ENCODE measurements at places on chromosomes 11 and 22.

DNA sequence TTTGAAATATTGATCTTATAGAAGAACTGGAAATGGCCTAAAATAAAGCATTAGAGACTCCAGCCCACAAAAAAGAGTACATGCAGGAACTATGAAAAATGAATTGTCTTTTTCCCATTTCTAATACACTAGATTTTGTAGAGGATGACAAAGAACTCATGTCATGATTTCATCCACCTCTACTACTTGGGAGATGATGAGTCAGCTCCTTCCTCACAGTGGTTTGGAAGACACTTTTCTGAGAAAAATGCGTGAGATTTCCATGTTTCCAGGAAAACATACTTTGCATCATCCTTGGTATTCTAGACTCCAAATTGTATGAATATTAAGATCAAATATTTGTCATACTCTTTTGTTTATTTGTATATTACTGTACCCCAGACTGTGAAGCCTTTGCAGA is 500.5 kb downstream of the FAM181B start:
- DNase-seq, result no peak

GRCh38 chr11:124892750-124893454 is 4.8 kb downstream of the ROBO4 start:
- DNase-seq, result no peak

DNA sequence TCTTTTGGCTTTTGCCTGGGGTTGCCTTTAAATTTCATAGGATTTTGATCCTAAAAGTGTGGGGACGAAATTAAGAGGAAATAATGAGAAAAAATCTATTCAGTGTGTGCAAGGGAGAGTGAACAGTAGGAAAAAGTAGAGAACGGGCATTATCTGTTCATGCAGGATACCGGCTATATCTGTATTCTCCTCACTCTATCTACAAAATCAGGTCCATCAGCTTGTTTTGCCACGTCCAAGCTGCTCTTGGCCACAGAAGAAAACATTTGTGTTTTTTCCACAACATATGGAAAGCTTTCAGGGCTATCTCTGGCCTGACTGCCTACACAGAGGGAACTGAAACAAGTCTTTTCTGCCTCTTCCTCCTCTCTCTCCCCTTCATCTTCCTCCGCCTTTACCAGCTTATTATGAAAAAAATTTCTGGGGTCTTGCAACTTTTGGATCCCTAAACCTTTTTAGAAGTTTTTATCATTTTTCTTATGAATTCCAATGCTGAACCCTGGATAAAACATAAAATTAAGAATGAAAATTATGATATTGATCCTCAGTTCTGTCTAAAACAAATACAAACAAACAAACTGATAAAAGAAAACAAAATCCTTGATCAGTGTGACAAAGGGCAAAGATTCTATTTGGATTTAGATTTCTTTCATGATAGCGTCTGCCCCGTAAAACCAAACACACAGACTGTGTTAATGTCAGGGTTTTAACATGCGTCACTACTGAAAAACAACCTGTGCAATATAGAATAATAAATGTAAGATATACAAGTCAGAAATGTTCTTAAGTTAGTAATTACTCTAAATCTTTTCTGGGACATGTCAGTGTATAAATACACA is 219.7 kb downstream of the CNTN5 start:
- no peak for DNase-seq

DNA sequence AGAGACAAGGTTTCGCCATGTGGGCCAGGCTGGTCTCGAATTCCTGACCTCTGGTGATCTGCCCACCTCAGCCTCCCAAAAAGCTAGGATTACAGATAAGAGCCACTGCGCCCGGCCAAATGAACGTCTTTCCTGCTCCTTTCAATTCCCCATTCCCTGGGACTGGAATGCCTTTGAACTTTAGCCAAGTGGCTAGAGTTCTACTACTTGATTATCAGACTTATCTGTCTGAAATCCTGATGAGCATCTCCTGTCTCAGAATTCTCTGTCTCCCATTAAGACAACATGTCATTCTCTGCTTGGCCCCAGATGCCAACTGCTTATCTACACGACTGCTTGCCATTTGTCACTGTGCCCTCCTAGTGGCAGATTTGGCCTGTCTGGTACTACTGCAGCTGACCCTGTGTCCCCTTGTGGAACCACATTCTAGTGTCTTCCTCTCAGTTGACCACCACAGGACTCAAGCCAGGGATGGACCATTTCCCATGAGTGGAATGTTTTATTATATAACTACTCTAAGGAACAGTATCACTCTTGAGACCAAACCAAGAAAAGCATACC is 33.1 kb upstream of the IPO7 start:
- no peak for DNase-seq

DNA sequence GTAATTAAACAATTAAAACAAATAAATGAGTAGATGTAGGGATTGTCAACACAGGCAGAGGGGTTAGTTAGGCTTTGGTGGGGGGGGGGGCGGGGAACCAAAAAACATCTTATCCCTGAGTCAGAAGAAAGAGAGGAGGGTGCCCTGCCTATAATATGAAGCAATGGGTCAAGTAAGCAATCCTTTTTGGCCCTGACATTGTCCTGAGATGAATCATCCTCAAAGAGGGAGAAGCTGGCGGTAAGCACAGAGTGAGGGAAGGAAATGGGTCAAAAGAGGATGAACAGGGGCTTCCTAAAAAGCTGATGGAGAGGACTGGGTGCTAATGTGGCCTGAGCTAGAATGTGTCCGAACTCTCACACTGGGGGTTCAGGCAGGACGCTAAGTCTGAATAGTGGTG is 4.7 kb downstream of the OLFML1 start:
- DNase-seq, result no peak

DNA sequence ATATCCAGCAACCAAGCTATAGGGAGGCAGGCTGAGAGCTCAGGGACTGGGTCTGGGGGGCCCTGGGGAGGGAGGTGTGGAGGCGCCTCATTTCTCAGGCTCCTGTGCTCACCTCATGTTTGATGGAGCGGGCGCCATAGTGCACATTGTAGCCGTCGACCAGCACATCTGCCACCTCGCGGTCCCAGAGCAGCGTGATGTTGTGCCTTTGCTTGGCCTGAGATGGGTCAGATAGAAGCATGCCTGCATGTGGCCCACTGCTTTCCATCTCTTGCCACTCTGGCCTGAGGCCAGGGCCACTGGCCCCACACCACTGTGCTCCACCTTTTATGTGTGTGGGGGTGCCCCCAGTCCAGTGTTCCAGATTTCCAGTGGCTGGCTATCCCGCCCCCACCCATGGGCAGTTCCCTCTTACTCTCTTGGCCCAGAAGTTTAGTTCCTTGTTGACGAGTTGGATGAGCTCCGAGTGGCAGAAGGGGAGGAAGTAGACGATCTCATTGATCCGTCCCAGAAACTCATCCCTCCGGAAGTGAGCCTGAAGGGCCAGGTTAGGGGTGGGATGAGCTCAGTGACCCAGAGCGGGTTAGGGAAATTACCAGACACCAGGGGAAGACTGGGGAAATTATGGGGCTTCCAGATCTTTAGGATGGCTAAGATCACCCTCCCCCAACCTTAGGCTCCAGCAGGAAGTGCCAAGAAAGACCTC is 50.1 kb upstream of the PHOX2A start:
- DNase-seq, result no peak

DNA sequence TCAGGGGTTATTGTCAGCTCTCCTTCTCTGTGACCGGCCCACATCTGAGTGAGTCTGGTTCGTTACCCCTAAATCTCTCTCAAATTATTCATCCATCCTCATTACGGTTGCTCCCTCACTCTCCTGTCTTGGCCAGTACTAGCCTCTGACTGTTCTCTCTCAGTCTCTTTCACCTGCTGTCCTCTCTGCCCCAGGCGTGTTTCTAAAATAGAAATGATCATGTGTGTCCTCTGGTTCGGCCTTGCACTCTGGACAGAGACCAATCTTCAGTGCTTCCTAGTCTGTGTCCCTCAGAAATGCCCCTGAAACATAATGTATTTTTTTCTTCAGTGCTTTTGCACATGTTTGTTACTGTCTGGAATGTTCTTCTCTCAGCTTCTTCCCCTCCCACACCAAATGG is 4.9 kb downstream of the PSMD13 start:
- DNase-seq, result no peak

DNA sequence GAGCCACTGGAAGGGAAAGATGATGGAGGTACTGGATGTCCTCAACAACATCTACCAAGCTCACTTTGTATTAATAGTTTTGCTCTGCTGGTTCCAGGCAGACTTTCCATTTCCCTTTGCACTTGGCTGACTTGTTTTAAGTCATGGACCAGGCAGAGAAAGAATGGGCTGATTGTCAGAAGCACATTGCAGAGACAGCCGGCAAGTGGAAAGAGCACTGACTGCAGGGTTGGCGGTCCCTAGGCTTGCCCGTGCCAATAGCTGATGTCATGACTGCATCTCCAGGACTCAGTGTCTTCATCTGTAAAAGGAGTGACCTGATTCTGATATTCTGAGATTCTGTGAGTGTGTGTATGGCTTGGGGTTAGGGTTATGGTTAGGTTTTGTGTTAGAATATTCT is 20.9 kb upstream of the NNMT start:
- DNase-seq, result no peak

DNA sequence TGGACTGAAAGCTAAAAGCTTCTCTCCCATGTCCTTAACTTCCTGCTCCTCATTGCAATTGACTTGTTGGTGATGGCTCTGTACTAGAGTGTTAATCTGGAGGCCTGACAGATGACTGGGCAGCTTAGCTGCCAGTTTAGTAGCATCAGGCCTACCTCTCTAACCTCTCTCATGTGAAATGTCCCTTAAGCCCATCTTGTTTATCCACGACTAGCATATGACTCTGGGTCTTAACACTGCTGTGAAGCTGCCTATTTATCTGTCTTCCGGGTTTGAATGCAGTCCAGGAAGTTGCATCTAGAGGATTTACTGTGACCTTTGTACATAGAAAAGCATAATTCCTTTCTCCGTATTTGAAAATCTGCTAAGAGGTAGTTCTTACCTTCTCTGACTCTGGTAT is 85.3 kb upstream of the HORMAD2 start:
- DNase-seq, result no peak

- no peak for DNase-seq
Observed at GRCh38 chr11:133917921-133918607, 38.7 kb downstream of the IGSF9B start.

DNA sequence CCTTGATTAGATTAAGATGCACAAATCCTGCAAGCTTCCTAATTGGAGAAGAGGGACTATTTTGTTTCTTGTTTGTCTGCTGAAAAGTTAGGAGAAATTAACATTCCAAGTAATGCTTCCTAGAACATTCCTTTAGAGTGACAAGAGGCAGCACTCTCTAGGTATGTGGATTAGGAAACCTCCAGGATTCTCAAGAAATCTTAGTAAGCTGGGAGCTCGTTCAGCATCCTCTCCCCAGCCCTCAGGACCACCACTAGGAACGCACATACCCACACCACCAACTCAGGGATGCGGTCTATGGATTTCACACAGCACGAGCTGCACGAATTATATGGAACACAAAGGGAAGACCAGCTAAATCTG is 52.9 kb downstream of the NCAPD3 start:
- DNase-seq, result no peak

GRCh38 chr22:46044621-46045458 is 67.9 kb upstream of the WNT7B start:
- no peak for DNase-seq

DNA sequence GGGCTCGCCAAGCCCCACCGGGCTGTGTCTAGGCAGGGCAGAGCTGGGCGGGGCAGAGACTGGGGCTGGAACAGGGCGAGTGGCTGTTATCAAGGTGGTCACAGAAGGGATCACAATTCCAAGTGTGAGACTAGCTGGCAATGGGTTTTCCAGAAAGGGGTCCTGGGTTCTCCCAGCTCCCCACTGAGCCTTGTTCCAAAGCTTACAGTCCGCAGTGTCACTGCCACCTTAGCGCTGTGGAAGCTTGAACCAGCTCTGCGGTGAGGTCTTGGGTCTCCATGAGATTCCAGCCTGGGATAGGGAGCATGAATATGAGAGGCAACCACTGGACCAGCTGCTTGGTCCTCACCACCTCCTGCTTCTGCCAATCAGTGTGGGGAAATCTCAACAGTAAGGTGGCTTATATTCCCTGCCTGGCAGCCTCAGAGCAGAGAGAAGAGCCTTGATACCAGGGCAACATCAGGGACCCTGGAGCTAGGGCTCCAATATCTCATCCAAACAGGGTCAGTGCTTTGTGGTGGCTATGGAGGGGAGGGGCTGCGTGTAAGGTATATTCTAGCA is 831 bp downstream of the CD44 start:
- DNase-seq, result no peak

DNA sequence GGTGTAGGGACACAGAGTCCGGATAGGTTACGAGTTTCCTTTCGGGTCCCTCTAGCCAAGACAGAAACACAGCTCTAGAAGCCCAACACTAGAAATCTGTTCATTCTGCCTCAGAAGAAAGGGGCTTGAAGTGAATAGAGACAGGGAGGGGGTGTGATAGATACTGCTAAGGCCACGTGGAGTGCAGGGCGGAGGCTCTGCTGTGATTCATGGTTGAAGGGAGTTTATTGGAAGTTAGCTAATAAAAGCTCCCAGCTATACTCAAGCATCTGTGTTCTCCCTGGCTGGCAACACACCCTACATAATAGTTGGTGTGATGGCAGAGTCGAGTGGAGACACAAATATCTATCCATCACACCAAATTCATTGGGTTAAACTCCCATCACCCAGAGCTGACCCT is 337.4 kb downstream of the CADM1 start:
- DNase-seq, result no peak

DNA sequence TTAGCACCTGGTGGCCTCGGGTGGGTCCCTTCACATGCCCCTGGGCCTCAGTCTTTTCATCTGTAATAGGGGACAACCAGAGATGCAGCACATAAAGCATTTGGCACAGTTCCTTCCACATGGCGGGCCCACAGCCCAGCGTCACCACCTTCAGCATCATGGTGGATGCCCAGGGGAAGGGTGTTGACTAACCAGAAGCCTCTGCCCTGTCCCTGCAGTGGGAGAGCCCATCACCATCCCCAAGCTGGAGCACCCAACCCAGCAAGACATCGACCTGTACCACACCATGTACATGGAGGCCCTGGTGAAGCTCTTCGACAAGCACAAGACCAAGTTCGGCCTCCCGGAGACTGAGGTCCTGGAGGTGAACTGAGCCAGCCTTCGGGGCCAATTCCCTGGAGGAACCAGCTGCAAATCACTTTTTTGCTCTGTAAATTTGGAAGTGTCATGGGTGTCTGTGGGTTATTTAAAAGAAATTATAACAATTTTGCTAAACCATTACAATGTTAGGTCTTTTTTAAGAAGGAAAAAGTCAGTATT is 14.8 kb upstream of the UVRAG start:
- no peak for DNase-seq

DNA sequence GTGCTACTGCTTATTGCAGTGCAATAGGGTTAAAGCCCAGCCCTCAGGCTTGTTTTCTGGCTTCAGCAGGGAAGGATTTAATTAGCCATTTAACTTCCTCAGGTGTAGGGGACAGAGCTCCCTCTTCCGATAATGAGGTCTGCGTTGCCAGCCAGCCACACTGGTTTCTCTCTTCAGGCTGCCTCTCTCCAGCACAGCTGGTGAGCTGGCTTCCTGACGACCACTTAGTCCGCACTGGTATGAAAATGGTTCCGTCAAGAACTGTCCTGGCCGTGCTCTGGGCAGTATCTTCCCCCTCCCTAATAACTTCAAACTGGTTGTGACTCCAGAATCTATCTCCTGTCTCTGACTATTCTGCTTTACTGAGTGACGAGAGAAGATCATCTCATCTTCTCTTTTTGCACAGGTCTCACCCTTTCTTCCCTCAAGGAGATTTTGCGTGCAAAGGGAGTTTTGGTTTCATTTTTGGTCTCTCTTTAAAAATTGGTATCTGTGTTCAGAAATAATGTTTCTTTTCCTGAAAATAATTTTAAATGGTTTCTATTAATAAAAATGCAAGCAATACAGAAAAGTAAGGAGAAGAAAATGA is 49.2 kb downstream of the CNTN5 start:
- no peak for DNase-seq

- DNase-seq, result no peak
Observed at GRCh38 chr11:28963187-28963586, 855.0 kb downstream of the METTL15 start.

GRCh38 chr11:21817696-21818095 is 375.2 kb upstream of the ANO5 start:
- no peak for DNase-seq

Measured in activated CD4-positive, alpha-beta T cell treated with anti-CD3 and anti-CD28 coated beads, Interleukin-2, amount 50 U/mL, for 1 hour (primary cell).